Lung (tissue), 17 donors: ENCODE measurements at places on chromosomes 4 and X. TPM values are rescaled to one million over a fixed set of nuclear protein-coding genes. Genes with fewer than 3 reads are reported as not detected.

The GLRB gene
- total RNA-seq: 1.8 TPM

The CHM gene
- total RNA-seq: 44.8 TPM

DNA sequence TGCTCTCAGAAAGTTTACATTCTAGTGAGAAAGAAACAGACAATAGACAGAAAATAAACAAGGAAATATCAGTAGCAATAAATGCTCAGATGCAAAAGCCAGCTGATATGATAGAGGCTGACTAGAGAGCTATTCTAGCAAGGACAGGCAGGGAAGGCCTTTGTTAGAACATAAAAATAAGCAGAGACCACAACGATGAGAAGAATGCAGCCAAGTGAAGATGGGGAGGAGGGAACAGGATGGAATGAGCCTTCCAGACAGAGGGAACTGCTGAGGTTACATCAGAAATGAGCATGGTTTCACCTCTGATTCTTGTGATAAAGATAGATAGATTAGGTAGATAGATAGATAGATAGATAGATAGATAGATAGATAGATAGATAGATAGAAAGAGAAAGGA, 7.6 kb upstream of the SOWAHB start:
- no peak for DNase-seq

- no peak for DNase-seq
These were observed 101.8 kb upstream of the TLR3 start for GRCh38 chr4:185966997-185967775.

DNA sequence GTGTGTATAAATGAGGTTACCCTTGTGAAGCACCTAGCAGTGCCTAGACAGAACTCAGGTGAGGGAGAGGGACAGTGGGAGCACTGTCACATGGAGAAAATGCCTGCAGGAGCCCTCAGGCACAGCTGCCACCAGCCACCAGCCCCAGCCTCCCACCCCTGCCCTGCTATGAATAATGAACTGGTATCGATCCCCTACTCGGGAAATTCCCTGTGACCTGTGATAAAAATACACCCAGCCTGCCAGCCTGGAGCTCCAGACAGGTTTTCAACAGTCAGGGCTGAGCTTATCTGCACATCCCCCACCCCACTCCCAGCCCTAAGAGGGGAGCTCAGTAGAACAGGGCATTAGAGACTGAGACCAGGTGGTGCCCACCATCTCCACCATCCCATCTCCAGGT, 159.6 kb upstream of the PJA1 start:
- no peak for DNase-seq

DNA sequence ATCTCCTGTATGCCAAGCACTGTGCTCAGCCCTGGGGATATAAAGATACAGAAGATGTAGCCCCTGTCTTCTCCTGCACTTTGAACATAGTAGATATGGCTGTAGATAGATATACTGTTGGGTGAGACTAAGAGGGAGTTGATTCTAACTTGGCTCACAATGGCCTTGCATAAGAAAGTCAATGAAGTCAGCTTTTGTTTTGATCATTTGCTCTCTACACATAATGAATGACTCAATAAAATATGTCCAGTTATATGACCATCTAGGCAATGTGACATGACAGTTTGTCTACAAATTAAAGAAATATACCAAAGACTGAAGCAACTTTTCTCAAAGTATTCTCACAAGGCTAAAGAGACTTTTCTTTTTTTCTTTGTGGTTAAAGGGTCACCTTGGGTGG, 147.6 kb upstream of the DIPK2B start:
- no peak for DNase-seq

DNA sequence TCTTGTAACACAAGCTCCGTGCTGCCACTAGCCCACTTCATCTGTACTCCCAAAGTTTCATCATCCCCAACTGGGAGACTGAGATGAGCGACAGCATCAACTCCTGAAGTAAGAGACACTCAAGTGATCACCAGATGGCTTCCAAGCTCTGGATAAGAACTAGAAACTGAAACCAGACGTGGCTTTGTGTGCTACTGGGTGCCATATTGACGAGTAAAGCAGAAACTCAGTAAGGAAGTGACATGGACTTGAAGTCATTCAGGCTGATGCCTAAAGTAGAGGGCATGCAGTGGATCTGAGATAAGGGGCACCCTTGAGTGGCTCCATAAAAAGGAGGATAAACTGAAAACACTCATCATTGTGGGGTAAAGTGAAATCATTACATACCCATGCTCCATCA, 72.4 kb downstream of the PCYT1B start:
- no peak for DNase-seq

DNA sequence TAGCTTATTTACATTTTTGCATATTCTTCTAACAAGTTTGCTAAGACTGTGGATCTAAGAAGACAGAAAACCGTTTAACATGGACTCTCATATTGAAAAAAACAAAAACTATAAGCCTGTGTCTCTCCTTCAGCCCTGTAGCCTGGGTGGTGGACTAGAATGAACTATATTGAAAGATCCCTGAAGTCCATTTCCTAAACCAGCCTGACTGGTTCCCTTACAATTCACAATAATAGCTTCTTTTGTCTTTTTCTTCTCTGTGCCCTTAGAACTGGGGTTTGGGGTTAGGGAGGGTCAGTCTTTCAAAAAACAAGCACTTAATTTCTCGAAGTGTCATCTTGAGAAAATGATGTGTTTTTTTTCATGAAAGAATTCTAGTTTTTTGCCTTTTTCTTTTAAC, 59.0 kb downstream of the GSTCD start:
- peak; percentile 9 for DNase-seq

GRCh38 chr4:69563424-69563823, 67.7 kb upstream of the UGT2B4 start:
- no peak for DNase-seq

GRCh38 chr4:576991-577498, 950 bp upstream of the TMEM271 start:
- no peak for DNase-seq

- no peak for DNase-seq
These were observed 76.7 kb downstream of the SLC4A4 start for GRCh38 chr4:71415491-71415890.

DNA sequence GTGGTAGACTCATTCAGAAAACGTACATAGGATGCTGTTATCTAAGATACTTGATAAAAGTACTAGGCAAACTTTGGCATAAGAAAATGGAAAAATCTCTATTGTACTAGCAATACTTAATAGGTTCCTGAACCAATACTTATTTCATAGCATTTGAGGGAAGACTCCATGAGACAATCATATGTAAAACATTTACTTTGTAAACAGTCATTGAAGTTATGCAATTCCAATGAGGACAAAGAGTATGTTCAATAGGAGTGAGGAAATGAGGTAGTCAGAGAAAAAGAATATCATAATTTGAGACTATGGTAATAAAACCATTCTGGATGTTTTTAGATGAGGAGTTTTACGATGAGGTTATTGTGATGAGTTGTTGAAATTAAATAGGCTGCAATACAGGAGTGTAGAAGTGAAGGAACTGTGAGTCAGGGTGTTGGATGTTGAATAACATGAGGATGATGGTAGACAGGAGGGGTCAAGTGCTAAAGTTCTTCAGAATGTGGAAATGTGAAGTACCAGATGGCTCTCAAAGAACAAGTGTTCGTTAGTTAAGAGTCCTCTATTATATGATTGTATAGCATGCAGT, 397.9 kb downstream of the PPP3CA start:
- no peak for DNase-seq

DNA sequence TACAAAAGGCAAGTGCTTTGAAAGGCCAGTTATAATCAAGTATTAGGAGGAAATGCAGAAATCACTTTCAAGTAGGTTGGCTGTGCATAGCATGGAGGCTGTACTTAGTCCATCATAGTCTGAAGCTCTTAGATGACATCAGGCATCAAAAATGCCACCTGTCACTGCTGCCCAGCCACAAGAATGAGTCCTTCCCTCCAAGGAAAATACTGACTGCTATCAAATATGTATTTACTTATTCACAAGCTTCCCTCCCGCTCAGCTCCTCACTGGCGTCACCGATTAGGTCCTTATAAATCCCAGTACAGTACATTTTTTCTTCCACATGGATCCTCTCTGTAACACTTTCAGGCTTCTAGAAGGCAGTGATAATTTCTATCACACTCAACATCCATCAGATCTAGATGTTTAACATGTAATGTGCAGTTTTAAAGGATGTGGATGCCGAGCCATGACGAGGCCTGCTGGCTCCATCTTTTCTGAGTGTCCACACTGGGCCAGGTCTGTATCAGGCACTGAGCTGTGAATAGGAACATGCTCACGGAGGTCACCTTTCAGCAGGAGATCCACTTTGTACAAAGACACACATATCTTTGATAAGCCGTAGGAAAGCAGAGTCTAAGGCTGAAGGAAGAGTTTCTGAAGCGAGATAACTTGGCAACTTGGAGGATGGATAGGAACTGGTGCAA, 121.9 kb downstream of the PALLD start:
- DNase-seq: peak; percentile 34

DNA sequence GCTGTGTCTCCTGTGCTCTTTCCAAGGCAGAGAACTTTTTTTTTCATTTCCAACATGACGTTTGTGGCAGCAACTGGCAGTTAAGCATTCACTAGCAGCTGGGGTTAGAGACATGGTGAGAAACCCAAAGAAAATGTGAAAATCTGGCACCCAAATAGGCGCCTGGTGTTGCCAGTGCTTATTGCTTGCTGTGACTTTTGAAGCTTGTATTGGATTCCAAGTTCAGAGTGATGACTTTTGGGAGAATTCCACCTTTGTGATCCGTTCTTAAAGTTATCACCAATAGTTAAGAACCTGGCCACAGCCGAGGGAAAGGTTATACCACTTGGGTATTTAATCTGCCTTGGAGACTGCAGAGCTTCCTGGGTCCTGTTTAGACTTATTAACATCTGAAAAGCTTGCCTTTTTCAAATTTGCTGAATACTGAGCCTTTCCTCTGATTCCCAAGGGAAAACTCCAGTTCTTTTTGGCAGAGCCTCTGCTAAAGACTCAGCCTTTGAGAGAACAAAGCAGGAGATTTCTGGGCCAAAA, 101.0 kb downstream of the OPHN1 start:
- peak; percentile 42 for DNase-seq

DNA sequence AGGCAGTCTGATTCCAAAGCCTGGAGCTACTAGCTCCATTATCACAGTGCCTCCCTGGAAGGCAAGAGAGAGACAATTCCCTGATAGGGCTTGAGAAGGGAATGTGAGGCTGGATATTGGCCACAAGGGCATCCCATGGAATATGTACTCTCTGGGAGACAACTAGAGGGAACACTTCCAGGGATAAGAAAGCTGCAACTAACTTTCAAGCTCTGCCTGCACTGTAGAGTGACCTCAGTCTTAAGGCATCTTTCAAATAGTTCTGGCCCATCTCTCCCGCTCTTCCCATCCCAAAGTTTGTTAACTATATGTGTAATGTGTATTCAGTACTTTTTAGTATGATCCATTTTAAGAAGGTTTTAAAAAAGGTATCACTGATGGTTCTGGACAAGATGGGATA, 13.1 kb upstream of the RNF212 start:
- DNase-seq: no peak

DNA sequence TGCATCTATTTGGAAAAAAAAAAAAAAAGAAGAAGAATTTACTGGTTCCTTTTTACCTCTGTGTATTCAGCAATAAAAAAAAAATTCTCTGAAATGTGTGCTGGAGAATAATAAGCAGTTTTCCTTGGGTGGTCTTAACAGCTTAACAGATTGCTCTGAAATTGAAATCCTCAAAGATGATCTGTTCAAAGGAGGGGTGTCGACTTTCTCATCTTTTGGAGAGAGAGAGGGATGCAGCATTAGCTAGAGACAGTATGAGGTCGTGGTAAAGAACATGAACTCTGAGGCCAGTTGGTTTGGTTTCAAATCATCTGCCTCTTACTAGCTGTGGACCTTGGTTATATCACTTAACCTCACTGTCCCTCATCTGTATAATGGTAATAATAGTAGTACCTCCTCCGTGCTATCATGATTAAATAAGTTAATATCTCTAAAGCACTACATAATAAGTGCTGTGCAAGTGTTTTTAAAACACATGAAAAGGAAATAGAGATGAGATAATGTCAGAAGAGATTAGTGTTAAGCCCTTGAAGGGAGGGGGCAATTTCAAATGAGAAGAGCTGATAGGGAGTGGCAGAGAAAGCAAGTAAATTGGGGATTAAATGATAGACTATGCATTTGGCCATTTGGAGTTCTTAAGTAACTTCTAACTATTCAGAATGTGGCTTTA, 109.9 kb upstream of the LIMCH1 start:
- DNase-seq: peak; percentile 50

GRCh38 chr4:68953056-68953596, 1.5 kb upstream of the UGT2A3 start:
- DNase-seq: no peak

GRCh38 chrX:69010339-69010738, 154.9 kb downstream of the PJA1 start:
- DNase-seq: no peak

DNA sequence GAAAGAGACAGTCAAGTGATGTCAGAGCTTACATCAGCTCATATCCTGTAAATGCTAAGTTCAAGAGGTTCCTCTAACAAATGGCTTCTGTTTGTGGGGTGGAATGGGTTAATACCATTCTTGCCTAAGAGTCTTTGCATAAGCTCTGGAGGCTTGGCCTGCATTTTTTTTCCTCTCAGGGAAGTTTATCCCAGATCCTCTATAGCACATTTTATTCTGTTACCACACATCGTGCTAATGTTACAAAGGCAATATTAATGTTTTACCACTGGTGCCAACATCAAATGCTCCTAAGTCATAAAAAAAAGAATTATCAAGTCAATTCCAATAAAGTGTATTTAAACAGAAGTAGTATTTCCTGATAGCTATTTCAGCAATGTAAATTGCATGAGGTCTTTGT, 2.9 kb upstream of the ADH6 start:
- DNase-seq: peak; percentile 81

DNA sequence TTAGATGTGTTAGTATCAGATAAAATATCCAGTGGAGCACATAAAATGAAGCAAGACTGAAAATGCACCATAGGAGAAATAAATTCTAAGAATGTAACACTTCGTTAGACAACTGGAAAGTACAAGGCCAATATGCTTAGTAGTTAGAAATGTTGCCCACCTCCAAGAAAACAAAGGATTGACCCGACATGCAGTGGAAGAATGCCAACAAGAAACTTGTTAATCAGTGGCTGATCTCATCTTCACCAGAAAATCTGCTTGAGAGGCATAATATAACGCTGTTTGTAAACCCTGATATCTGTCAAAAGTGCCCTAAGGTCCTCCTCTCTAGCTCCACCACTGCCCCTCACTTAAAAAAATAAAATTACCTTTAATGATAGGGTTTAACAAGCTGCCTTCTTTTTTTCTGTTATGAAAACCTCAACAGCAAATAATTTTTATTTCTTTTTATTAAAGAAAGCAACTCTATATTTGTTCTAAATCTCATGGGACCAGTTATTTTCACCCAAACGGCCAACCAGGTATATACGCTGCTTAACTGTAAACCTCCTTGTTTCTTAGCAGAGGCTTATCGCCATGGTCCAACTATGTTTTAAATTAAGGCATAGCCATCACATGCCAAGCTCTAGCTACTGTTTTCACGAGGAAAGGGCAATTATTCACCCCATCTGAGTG, 1.8 kb downstream of the RASGEF1B start:
- no peak for DNase-seq
